ENCODE measurements at places on chromosomes 7 and 10.

DNA sequence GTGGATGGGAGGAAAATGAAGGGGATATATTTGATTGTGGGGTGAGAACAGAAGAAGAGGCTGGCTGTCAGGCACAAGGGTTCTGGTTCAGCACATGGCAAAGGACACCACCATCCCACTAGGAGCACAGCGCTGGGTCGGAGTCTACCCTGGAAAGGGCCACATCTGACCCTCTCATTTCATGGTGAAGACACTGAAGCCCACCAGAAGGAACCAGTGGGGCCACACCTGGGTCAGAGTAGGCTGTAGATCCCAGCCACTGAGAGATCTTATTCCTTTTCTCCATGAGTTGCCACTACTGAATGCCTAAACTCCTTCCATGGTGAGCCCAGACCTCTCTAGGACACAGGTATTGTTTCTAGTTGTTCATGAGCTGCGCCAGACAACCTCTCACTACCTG, 25.8 kb downstream of the SFTPD start:
- DNase-seq, result no peak

DNA sequence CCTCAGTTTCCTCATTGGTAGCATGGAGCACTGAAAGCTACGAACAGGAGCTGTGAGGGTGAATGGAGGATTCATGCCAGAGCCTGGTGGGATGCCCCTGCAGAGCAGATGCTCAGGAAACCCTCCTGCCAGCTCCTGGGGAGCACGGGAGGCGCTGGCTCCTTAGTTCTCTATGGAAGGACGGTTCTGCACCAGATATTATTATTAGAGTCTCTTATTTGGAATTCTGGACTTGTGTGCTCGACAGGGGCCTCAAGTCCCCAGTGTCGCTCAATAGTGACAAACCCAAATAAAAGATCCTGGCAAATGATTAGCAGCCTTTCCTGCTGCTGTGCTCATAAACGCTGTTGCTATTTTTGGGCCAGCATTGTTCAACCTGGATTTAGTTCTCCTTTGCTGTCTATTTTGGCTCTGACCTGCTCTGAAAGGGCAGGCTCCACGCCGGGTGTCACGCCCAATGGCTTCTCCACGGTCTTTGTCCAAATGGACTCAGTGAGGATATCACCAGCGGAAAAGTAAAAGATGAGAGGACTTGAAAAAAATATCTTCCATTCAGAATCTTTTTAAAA, 23.0 kb upstream of the KLF6 start:
- no peak for DNase-seq

- no peak for DNase-seq
Measured at GRCh38 chr10:122159141-122159970, 111.7 kb upstream of the BTBD16 start.

DNA sequence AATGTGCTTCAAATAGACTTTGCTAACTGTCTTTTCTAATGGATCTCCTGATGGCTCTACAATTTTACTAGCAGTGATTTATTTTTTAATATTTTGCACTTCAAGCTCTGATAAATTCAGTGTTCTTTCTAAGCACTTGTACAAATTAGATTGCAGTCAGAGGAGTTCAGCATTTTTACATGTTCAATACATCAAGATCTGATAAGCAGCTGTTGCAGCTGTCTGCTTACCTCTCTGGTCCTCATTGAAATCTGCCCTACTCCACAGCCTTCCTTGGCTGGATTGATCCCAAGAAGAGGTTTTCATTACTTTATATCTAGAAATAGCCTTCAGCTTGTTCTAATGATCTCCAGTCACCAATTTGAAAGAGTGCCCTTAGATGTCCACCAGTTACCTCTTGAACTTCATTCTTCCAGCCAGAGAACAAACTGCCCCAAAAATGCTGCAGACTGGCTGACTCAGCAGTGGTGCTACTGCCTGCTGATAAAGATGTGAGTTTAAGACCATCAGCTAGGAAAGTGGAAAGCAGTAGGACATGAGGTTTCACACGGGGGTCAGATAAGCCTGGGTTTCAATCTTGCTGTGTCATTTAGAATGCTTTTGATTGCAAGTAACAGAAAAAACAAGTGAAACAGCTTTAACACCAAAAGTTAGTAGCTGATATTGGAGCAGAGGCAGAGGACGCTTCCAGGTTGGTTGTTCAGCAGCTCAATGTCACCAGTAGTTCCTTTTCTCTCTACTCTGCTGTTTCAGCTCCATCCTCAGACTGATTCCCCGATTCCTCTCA, 350.9 kb upstream of the NPVF start:
- no peak for DNase-seq

GRCh38 chr7:70384891-70385290, 747.1 kb upstream of the GALNT17 start:
- DNase-seq, result no peak

DNA sequence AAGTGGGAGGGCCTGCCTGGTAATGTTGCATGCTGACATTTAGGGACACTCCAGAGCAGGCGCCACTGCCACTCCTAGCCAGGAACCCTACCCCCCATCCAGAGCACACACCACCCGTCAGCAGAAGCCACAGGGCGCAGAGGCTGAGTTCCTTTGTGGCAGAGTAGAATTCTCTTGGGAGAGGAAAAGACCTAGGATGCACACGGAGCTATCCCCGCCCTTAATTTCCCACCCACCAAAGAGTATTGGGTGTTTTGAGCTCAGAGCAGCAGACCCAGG, 702 bp upstream of the INSYN2A start:
- no peak for DNase-seq

- DNase-seq, result no peak
Measured at GRCh38 chr10:74433993-74434392, 283.0 kb downstream of the ADK start.

GRCh38 chr7:112447406-112447805, 2.9 kb upstream of the IFRD1 start:
- no peak for DNase-seq

- DNase-seq, result no peak
Measured at GRCh38 chr10:126927799-126928198, 22.6 kb downstream of the DOCK1 start.

- no peak for DNase-seq
Measured at GRCh38 chr7:3386423-3387190, 85.6 kb downstream of the SDK1 start.

DNA sequence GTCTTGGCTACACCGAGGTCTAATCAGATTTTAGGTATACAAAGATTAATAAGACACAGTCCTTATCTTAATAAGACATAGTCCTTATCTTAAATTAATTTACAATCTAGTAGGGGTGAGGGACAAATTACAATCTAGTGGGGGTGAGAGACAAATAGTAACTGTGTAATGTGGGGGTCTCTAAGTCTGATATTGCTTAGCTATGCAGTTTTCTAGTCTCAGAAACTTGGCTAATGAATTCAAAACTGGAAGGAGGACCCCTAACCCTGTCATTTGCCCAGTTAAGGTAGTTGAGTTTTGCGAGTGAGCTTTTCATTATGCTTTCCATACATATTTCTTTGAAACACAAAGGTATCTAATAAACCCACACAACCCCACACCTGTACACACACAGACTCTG, 136.1 kb downstream of the DPP6 start:
- no peak for DNase-seq

DNA sequence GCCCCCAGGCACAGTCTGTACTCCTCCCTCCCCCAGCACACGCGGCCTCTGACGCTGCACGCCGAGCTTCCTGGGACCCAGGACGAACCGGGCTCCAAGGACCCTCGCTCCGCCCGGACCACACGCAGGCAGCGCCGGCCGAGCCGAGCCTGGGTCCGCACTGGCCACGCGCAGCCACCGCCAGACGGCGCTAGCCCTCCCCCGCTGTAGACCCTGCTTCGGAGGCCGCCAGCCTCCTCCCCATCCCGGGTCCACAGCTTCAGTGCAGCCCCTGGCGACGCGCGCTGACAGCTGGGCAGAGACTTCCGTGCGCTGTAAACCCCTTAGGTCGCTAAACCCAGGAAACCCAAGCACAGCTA, 936 bp upstream of the TCERG1L start:
- DNase-seq, result no peak

GRCh38 chr7:157686285-157686894, 349.6 kb downstream of the DNAJB6 start:
- no peak for DNase-seq

- DNase-seq, result no peak
Measured at GRCh38 chr10:91604553-91605534, 28.0 kb downstream of the PPP1R3C start.

DNA sequence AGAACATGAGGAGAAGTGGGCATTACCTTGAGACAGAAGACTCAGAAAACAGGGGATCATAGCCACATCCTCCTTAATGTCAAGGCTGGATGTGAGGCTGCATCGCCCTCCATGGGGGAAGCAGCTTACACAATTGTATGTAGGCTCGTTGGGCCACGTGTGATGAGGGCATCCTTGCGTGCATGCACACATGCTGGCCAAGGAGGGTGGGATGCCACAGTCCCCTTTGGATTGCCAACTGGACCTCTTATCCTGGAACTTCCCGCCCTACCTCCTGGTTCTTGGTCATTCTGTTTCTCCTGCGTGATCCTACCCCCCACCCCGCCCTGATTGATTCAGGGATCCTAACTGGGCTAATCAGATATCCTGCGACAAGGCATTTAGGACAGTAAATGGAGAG, 102.0 kb downstream of the PRKAG2 start:
- DNase-seq, result no peak

- no peak for DNase-seq
Measured at GRCh38 chr10:122494833-122495232, 33.5 kb downstream of the HTRA1 start.

- DNase-seq, result no peak
Measured at GRCh38 chr7:318476-318875, 28.5 kb downstream of the FOXL3 start.

DNA sequence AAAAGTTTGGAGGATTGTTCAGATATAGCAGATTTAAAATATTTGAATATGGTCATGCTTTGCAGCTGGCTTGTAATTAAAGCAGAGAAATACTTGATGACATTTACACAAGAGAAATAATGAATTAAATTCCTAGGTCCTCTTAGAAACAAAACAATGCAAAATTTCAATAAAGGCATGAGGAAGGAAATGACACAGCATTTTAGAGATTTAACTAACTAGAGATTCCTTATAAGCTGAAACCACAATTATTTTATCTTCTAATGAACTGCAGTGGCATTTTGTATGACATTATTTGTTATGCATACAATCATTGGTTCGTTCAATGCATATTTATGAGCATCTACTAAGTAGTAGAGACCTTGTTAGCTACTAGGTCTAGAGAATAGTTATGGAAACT, 490.9 kb downstream of the ZWINT start:
- DNase-seq, result no peak

DNA sequence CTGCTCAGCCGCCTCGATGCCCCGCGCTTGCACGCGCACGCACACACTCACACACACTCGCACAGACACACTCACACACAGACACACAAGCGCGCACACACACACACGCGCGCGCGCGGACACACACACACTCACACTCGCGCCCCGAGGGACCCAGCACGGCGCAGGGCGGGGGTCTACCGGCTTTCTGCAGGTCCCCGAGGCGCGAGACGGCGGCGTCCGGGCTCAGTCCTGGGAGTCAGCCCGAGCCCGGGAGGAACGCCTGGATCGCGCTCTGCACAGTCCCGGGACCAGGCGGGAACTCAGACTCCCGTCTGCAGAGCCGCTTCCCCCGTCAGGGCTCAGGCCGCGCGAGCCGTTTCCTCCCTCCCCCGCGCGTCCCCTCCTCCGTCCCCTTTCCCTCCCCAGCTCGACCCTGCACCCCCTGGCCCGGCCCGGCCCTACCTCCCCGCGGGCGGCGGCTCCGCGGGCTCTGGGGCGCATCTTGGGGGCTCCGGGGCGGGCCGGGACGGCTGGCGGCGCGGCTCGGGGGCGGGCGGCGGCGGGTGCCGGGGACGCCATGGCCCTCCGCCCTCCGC, 464 bp downstream of the DENND2A start:
- no peak for DNase-seq

- no peak for DNase-seq
Measured at GRCh38 chr10:18767981-18768380, 108.8 kb downstream of the ARL5B start.

GRCh38 chr7:84513061-84513460, 318.5 kb upstream of the SEMA3A start:
- DNase-seq, result no peak

GRCh38 chr7:145143685-145144084, 307.8 kb upstream of the TPK1 start:
- no peak for DNase-seq

DNA sequence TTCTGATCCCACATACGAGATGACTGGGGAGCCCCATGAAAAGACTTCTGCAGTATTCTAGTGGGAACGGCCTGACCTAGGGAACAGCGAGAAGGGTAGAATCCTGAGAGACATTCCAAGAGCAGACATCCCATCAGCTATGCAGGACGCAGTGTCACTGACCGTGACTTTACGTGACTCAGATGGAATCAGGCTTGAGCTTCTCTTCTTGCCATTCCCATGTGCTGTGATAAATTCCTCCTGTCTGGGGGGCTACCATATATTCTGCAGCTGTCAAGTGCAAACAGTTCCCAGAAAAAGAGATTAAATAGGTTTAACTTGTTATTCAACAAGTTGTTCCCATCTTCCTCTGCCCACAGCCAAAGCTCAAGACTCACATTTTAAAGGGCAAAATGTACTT, 73.1 kb upstream of the PDE1C start:
- no peak for DNase-seq

- DNase-seq, result no peak
Measured at GRCh38 chr7:46047581-46047980, 126.5 kb upstream of the IGFBP3 start.

DNA sequence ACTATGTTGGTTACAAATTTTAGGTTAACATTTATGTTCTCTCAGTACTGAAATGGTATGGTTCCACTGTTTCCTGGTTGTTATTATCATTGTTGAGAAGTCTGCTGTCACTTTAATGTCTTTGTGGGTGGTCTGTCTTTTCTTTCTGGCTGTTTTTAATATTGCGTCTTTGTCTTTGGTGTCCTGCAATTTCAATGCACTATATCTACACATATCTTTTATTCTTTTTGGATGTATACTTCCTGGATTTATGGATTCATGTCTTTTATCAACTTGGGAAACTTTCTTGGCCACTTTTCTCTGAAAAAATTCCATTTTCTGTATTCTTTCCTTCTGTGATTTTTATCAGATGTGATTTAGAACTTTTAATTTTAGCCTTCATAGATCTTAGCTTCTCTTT, 250.2 kb downstream of the BUB3 start:
- DNase-seq, result no peak

DNA sequence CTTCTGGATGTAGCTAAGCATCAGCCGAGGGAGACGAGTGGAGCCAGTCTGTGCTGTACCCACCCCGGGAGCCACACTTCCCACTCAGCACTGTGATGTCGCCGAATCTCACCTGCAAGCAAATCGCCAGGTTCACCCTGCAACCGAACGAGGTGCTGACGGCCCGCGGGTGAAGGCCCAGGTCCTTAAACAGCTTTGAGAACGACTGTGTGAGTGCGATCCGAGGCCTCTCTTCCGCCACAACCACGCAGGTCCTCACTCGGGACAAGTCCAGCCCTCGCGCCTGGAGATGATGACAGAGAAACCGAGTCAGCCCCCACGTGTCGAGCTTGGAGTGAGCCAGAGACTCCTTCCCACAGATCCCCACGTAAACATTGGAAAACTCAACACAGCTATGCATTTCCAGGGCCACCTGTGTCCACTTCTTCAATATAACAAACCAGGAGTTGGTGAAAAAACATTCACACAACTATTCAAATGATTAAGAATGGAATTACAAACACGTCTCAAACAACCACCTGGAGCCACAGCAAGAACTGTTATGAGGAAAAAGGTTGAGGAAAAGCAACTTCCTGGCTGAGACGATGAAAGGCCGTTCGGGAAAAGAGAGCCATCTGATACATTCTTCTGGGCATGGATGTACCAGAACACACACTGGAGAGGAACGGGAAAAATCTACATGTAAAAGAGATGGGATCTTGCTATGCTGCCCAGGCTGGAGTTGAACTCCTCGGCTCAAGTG, 191.8 kb downstream of the ZMYND11 start:
- DNase-seq, result no peak
